Dorsolateral prefrontal cortex (tissue), 122 donors: ENCODE measurements at places on chromosomes 11 and 22. TPM values are rescaled to one million over a fixed set of nuclear protein-coding genes. Genes with fewer than 3 reads are reported as not detected.

GRCh38 chr11:128859563-128860441 is 7.3 kb downstream of the KCNJ1 start:
- peak; percentile 25 for DNase-seq

DNA sequence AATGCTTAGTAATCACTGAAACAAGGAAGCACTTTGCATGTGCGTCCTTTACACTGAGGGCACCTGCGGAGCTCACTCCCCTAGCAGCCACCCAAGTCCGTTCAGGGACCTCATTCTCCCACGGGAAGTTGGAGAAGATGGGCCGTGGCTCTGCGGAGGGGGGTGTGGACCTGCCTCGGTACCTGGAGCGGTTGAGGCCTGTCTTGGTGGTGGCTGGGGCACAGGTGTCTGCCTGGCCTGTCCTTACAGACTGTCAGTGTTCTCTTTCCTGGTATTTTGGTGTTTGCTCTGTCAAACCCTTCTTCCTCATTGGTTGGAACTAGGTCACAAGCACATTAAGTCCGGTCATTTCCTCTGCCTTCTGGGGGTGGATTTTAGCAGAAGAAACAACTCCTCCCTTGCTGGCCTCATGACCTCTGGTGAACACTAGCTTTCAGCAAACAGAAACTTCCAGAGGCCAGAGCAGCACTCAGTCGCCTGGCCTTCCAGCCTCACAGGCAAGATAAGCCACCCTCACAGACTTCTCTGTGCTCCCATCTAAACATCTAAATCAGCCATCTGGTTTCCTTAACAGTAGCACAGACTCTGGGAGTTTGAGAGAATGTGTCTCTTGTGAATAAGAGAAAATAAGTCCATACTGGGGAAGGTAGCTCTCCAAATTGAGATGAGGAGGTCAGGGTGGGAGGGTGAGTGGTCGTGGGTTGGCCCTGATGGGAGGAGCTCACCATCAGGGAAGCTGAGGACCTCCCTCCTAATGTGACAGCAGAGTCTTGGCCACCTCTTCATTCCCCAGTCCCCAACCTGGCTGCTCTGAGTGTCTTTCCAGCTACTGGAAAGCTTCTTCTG is 8.6 kb downstream of the SNAP29 start:
- no peak for DNase-seq

- DNase-seq = no peak
Observed at GRCh38 chr11:63761188-63761587, 7.4 kb downstream of the ZFTA start.

GRCh38 chr22:26437694-26438392 is 8.8 kb downstream of the ASPHD2 start:
- DNase-seq = no peak

DNA sequence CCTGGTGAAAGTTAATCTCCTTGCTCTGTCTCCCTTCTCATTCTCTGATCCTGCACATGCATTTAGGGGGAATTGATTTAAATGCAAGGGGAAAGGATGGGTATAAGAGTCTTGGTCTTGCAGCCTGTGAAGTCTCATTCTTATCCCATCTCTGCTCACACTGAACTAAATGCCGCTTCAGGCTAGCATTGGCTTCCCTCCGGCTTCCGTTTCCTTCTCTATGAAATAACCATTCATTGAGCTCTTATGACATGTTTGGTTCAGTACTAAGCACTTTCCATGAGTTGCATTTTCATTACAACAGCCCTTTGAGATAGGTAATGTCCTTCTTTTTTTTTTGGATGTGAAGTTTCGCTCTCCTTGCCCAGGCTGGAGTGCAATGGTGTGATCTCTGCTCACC is 5.6 kb downstream of the ZBTB16 start:
- DNase-seq = no peak

DNA sequence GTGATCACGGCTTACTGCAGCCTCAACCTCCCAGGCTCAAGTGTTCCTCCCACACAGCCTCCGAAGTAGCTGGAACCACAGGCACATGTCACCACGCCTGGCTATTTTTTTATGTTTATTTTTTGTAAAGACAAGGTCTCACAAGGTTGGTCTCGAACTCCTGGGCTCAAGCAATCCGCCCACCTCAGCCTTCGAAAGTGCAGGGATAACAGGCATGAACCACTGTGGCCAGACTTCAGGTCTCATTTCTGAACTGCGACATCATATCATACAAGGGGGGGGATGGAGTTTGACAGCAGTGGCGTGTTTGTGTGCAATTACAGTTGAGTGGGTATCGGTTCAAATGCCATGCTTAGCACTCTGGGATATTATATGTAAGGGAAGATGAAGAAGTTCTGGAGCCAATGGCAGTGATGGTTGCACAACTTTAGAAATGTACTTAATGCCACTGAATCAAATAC is 6.9 kb downstream of the NAALADL1 start:
- DNase-seq = no peak

GRCh38 chr11:123640677-123641494 is 13.5 kb downstream of the SCN3B start:
- peak; percentile 48 for DNase-seq

DNA sequence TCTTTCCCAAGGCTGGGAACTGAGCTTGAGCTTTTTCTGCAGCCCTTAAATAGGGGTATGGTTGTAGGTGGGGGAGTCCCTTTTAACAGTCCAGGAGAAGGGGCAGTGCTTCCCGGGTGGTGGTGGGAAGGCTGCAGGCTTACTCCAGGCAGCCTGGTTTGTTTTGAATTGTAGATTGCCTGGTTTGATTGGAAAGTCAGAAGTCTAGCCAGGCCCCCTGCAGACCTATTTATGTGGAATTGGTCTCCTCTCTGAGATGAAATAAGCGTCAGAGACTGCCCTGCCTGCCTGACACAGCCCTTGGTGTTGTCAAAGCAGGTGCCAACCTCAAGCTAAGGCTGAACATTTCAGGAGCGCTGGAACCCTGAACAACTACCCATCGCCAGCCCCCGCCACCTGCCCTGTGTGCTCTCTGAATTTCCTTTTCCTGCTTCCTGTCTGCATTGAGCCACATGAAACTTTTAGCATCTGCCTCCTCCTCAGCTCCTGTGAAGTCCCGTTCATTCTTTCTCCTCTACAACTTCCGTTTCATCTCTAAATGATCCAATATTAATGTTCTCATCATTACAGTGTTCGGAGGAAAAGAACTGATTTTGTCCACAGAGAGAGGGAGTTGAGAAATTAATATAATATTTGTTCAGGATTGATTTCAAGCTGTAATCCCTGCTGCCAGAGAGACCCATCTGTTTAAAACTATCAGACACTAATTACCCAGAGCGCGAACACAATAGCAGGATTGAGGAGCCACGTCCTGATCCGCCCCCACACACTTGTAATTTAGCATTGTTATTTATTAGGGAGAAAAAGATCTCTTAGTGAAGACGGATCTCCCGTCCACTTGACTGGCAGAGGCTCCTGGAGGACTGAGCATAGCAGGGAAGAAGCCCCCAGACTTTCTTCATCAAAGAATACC is 136.5 kb downstream of the TRIM29 start:
- DNase-seq = no peak

DNA sequence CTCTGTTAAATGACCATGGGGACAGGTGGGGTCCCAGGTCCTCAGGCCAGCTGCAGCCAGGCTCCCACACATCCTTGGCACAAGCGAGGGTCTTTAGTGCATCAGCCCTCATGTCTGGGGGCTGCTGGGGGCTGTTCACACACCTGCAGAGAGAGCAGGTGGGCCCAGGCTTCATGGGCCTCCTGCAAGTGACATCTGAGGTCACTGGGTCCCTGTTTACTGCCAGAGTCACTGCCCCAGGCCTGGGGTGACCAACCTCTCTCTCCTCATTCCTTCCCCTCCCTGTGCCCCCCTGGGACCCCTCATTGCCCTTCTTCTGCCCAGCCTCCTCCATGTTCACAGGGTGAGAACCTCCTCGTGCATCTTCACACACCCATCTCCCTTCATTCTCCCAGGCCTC is 92.4 kb downstream of the RTL6 start:
- DNase-seq = peak; percentile 8

GRCh38 chr11:78773077-78773476 is 198.4 kb upstream of the NARS2 start:
- no peak for DNase-seq

DNA sequence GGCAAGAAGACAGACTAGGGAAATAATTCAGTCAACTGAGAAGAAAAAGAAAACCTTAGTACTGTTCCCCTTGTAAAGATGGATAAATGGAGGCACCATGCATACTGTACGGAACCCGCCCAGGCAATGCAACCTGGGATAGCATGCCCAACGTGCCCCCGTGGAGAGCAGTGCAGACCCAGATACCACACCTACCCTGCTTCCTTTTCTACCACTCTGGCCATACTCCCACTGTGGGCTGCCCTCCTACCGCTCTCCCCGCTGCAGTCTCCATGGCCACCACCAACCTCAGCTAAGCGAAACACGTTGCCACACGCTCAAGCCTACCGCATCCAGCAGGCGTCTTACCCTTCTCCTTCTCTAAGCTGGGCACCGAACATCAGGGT is 117.4 kb upstream of the SERPIND1 start:
- DNase-seq = no peak

- DNase-seq = no peak
Observed at GRCh38 chr11:127875131-127875530, 712.2 kb downstream of the ETS1 start.

DNA sequence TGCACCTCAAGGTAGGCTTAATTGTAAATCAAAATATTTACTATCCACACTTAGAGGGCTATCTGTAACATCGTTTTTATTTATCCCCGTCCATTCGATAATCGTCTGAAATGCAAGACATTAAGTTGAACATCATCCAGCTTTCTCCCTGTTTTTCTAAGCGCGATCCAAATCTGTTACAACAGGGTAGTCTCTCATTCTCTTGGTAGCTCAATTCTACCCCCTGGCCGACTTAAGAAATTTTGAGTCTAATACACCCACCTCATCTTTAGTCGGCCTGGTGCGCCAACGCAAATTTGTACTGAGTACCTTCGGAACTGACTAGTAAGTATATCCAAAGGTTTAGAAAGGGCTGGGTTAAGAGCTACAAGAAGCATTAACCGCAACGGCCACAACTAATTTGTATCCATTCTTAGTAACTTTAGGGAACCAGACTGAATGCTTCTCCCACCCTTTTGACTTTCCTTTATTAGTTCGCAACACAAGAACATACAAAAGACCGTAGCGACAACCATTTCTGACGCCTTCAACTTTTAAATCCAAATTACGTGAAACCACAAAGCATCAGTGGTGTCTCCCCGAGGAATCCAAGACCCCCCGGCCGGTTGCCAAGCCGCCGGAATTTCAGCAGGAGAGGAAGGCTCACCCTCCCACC is 1.0 kb upstream of the ZNF143 start:
- peak; percentile 32 for DNase-seq

- DNase-seq = peak; percentile 10
Observed at GRCh38 chr22:31605851-31606585, 56.0 kb downstream of the PISD start.

GRCh38 chr11:129785383-129786111 is 30.1 kb upstream of the TMEM45B start:
- no peak for DNase-seq

GRCh38 chr22:26674211-26675190 is 17.1 kb downstream of the MIAT start:
- DNase-seq = no peak

Gene PHLDB1
- 244 TPM for total RNA-seq

Gene STT3A
- 48.6 TPM for total RNA-seq

Gene FIBIN
- total RNA-seq = 9.7 TPM

Gene ZNF280B
- total RNA-seq = 9.2 TPM

Gene MS4A12
- total RNA-seq = not detected

Gene FBXO3
- total RNA-seq = 53.0 TPM
